ENCODE measurements at places on chromosomes 12 and 14.

DNA sequence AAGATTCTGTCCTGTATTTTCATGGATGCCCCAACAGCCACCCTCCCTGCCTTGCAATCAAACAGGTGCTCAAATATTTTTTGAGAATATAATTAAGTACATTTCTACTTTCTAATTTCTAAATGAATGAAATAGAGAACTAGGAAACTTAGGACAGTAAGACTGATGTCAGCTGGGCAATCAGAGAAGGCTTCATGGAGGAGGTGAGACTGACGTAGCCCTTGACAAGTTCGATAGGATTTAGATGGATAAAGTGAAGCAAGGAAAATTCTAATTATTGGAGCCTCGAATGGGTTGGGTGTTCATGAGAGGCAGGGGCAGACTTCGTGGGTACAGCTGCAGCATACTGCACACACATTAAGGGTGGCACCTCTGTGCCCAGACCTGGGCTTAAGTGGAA, 36.0 kb downstream of the NINJ2 start:
- no peak for DNase-seq

DNA sequence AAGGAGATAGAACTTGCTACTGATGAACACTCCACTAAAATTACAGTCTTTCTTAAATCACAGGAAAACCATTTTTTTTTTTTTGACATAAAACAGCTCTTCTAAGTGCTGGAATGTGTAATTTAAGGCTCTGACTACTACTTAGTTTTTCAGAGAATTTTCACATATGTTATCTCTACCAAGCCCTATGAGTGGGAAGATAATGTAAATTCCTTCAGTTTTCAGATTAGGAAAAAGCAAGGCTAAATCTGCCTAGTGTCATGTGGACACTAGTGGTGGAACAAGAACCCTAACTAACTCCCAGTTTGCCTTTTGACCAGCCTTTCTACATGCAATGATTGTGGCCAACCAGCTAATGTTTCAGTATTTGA, 37.3 kb upstream of the CSRP2 start:
- DNase-seq = no peak

GRCh38 chr12:110574044-110574443, 9.1 kb downstream of the PPTC7 start:
- no peak for DNase-seq

- DNase-seq = no peak
Measured at GRCh38 chr12:25553098-25553497, at the start of gene LMNTD1. Gene LMNTD1 (minus strand): TSS chr12:25553283. CDS start chr12:25552959, 324 bp downstream.

DNA sequence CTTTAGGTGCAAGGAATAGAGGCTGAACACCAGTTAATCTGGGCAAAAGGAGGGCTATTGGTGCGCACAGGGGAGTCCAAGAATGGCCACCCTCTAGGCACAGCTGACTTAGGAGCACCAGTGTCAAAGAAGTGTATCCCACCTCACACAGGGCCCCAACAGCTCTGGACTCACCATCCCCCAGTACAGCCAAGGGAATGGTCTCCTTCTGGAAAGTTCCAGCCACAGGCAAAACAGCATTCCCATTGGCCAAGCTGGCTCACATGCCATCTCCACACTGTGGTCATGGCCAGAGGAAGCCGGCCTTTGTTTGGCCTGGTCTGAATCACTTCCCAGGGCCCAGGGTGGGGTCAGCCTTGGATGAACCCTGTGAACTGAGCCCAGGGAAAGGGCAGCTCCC, 120.1 kb downstream of the DICER1 start:
- DNase-seq = no peak

DNA sequence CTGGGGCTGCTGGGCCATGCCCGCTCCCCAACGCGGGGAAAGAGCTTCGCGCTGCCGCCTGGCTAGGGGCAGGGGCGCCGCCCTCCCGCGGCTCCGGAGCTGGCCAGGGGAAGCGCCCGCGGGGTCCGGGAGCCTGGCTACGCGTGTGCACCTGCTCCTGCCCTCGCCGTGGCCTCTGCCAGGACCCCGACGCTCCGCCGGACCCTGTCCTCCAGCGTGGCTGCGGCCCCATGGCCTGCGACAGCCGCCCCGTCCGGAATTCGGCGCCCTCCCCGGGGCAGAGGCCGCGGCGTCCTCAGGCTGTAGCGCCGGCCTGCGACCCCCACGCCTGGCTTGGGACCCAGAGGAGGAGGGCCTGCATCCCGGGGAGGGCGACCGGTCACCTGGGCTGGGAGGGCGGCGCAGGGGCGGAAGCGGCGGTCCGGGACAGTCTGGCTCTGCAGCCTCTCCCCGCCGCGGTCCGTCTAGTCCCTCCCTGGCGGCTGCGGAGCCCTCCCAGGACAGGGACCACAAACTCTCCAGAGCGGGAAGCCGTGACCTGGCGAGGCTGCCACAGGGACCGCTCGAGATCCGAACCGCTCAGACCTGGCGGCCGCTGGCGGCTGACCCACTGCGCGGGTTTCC, 85.6 kb downstream of the ALG10 start:
- no peak for DNase-seq
